ENCODE measurements at places on chromosomes 7 and 10. TPM values are rescaled to one million over a fixed set of nuclear protein-coding genes. Genes with fewer than 3 reads are reported as not detected.

Gene SPDYE11
- 0.11 TPM for total RNA-seq

Gene ITGA8
- 19.2 TPM for total RNA-seq

- no peak for DNase-seq
Observed at GRCh38 chr7:86598311-86598710, 45.4 kb upstream of the GRM3 start.

DNA sequence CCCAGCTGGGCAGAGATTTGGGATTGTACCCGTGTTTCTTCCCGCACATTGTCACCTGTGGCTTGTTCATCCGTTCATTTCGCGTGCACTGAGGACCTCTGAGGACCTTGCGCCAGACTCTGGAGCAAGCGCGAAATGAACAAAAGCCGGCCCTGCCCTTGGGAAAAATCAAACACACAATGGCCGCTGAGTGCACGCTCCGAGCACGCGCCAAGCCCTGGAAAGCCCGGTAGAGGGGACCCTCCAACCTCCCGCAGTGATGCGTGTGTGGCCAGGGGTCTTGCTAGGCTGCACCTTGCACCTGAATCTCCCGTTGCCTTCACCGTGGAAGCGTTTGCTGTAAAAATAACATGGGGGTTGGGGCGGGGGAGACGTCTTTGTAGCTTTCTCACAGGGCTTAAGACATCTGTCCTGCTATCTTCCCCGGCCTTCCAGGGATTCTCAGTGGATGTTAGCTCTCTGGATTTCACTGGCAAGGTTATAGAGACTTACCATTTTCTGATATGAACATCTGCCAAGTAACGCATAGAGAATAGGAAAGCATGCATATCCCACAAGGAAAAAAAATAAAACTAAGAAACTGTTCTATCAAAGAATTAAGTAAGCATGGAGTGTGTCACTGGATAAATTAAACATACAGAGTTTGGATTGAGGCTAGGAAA, 37.3 kb downstream of the ZNF777 start:
- DNase-seq: no peak

DNA sequence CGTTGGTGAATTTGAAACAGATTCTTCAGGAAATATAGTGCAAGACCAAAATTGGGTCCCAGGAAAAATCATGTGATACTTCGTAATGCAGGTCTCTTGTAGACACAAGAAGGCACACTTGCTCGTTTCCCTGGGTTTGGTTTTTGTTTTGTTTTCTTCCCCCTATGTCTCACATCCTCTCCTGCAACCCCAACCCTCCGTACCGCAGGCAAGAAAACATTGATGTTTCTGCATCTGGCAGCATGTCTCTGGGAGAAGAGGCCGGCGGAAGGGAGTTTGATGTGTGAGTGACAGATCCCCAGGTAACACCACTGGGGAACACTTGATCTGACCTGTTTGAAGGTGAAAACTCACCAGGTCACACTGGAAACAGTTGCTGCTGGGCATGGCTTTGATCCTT, 718.5 kb downstream of the AUTS2 start:
- no peak for DNase-seq

- DNase-seq: no peak
Observed at GRCh38 chr10:63965846-63966245, 444.6 kb downstream of the REEP3 start.

- no peak for DNase-seq
Observed at GRCh38 chr10:126046831-126047230, 150.5 kb downstream of the FANK1 start.

DNA sequence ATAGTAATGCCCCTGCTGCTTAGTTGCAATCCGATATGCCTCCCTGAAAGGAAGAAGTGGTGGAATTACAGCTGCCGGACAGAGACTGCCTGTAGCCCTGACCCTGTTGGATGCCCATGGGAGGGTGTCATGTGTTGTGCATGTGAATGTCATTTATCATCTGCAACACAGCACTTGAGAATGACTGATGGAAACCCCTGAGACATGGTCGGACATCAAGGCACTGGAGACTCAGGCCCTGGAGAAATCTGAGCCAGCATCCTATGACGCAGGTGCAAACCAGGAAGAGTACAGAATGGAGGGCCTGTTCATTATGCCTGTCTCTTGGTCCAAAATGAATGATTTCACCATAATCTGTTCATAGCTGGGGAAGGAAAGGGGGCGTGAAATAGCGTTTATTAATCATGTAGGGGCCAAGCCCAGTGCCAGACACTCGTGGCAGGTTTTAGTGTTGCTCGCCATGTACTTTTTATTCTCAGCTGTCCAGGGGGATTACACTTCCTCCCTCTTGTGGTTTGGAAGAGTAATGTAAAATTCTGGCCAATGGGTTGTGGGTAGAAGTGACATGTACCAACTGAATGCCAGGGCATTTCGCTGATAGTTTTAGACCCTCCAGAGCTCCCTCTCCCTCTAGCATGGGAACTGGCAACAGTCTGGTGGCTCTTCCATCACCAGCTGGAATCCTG, 23.0 kb upstream of the LEP start:
- no peak for DNase-seq

Gene MICALL2
- total RNA-seq: 21.1 TPM

- no peak for DNase-seq
Observed at GRCh38 chr7:128113839-128114238, 82.6 kb upstream of the LRRC4 start.

DNA sequence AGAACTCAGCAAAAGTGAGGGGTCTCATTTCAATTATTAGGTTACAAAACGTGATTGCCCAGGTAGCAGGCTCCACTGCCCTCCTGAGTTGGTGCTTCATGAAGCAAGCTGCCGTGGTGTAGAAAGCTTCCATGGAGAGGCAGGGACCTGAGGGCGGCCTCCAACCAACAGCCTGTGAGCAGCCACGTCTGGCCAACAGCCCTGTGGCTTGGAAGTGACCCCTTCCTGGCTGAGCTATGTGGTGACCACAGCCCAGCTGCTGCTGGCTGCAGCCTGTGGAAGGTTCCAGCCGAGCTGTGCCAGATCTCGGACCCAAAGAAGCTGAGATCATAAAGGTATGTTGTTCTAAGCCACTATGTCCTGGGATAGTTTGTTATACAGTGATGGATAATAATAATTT, 122.5 kb upstream of the KLF6 start:
- no peak for DNase-seq

Gene LDB3
- 0.14 TPM for total RNA-seq

Gene ARHGAP19
- 22.8 TPM for total RNA-seq

DNA sequence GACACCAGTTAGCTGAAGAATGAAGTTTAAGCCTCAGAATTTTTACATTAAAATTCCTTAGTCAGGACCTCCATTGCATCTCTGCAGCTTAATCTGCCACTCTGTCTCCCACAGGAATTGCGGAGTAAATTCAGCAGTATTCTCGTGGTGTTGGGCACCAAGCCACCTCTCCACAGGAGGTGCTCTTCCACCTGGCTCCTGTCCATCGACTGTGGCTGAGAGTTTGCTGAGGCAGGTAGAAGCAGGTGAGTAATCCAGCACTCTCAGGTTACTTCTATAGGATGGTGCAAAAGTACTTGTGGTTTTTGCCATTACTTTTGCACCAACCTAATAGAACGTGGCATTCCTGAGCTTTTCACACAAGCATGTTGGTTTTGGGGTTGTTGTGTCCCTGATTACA, 134.1 kb downstream of the GFRA1 start:
- DNase-seq: no peak

DNA sequence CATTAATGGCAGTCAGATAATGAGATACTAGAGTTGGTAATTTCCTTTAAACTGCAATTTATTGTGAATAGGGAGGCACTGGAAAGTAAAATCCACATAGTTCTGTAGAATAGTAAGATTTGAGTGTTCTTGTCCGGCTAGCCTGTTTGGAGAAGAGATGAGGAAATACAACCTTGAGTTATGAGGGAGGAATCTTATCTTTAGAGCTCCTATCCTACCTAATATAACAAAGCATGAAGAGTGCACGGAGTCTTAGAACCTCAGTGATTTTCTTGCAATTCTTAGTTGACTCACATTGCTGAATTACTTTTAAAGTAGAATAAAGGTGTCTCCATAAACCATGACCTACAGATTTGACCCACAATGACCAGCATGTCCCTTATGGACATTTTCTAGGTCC, 73.4 kb downstream of the ATAD1 start:
- DNase-seq: no peak

Gene TMEM196
- not detected for total RNA-seq

DNA sequence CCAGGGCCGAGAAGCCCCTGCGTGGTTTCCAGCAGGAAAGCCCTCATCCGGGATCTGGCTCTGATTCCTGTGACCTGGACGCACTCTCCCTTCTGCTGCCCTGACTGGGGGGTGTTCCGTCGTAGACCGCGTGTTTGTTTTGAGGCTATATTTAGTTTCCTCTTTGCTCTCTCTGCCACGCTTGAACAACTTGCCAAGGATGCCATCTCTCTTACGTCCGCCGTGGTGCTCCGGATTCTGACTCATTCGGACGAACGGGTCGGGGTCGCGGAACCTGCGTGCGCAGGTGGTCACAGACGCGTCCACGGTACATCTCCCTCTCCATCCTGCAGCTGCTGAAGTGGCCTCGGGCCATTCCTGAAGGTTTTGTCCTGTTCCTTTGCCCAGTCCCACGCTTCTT, 10.4 kb upstream of the SORCS3 start:
- no peak for DNase-seq

DNA sequence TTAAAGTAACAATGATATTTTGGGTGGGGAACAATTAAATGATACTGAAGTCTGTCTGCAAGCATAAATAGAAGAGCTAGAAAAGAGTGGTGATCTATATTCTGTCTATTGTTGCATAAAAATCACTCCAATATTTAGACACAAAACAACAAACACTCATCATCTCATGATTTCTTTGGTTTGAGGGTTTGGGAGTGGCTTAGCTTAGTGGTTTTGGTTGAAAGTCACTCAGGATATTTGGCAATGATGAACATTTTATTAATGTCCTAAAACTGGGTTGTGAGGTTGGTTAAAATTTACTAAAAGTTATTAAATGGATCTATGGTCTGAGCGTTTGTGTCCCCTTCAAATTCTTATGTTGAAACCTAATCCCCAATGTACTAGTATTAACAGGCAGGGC, 54.7 kb upstream of the EGFR start:
- no peak for DNase-seq

Gene ITIH5
- total RNA-seq: 17.2 TPM

DNA sequence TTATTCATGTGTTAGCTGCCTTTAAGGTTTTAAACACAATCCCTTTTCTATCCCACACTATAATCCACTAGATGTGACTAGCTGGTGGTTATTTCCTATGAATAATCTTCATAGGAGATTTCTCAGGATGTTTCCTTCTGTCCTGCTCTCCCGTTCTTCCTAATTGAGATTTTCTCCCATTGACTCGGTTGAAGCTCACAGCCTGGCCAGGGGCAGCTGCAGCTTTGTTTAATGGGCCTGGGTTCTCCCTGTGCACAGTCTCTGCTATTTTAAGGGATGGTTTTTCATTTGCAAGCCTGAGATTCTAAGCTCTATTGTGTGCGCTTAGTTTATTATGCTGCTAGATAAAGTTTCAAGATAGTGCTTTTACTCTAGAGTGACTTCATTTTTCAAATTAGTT, 283.4 kb upstream of the AOAH start:
- DNase-seq: no peak

DNA sequence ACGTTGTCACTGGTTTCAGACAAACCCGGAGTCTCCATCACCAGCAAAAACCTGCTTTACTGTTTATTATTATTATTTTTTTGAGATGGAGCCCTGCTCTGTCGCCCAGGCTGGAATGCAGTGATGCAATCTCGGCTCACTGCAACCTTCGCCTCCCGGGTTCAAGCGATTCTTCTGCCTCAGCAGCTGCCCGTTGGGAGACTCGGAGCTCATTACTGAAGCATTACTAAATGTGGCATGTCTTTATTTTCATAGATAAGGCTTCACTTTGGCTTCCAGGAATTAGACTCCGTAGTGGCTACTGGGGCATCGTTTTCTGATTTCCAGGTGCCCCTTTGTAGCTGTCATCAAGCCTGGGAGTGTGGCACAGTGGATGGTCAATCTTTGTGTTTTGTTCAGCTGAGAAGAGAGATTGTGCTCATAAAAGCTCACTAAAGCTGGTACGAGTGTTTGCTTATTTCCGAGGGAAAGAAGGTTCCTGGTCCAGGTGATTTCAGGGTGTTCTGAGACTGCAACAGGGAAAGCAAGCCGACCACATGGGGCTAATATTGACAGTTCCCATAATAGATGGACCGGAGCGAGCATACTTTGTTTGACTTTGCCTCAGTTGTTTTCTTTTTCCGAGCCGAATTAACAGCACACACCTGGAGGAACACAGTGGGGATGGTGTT, 163.1 kb downstream of the CAMK1D start:
- DNase-seq: peak; percentile 29

DNA sequence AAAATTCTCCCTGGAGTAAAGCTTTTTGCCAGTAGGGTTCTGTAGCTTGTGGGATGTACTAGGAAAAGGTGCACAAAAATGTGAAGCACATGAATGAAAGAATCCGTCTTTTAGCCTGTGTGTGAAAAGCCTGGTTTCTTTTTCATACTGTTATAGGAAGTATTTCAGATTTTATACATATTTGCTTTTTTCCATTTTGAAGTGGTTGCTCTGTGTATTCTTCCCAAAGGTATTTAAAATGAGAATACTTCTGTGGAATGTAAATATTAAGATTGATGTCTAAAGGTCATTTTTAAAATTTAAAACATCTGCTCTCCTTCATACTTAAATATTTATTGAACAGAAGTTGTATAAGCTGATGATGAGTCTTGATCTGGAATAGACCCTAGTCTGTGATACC, 96.8 kb downstream of the CDK14 start:
- DNase-seq: no peak

DNA sequence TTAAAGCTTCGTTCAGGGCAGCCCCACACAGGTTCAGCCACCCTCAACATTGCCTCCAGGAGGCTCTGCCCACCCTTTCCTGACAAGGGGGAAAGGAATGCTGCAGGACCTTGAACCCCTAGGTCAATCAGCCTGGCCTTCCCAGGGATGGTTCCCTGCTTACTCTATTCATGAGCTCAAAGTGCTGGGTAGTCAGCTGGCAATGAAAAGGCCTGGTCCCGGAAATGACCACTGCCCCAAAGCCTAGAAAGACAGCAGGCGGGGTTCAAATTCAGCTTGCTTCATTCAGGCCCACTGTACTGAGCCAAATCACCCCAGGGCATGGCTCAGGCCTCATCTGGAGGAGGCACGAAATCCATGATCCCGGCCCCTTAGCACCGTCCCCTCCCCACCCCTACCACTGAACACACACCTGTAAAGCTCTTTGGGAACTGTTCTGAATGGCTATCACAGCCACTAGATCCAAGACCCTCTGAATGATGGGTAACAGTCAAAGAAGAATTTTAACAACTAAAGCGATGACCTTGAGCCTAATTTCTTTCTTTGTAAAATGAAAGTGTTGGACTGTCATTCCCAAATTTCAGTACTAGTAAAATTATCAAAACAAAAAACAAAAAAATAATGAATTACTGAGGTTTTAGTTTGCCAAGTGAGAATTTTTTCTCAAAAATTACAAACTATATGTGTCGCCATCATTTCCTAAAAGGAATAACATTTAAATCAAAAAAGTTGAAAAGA, 1.0 kb downstream of the URGCP start:
- DNase-seq: no peak

GRCh38 chr7:49618028-49618427, 155.4 kb upstream of the VWC2 start:
- no peak for DNase-seq
